CMK (cell line): ENCODE measurements at places on chromosomes 2 and 18.

DNA sequence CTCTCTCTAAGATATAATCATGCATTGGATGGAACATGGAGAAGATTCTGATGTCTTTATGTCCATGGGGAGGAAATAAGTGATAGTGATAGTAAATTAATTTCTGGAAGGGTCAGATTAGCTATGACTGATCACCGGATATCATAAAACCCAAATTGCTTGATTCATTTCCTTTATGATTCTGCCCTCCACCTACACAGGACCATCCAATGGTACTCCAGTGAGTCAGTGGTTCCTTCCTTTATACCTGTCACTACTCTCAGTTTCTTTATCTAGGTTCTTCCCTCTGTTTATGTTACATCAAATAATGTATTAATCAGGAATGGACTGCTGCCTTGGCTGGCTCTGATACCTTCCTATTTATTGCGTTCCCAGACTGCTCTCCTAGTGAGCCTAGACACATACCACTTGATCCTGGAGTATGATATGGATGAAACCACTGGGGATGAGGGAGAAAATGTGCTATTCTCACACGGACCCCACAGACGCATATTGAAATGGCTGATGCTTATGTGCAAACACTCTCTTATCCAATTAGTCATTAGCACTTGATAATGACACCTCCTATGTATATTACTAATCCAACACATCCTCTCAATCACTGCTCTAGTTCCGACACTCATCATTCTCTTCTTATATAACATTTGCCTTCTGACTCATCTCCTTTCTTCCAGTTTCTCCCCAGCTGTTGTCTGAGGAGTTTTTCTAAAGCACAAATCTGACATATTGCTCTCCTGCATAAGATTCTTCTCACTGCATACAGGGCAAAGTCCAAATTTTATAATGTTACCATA, 315.6 kb downstream of the INSIG2 start:
- no peak for DNase-seq

DNA sequence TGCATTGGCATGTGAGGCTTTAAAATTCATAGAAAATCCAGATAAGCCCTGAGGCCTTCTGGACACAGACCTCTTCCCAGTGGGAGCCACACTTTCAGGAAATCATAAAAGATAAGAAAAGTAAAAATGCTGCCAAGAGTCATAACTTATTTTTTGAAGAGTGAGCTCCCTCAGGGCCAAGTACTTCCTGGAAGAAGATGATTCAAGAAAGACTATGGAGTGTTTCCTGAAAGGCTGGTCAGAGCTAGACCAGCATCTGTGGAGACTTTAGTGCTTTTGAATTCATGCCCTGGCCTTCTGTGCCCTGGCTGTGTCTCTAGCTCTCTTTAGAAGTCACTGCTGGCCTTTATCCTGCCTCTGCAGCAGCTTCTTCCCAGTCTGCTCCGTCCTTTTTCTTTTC, 6.4 kb upstream of the XDH start:
- DNase-seq, result no peak

DNA sequence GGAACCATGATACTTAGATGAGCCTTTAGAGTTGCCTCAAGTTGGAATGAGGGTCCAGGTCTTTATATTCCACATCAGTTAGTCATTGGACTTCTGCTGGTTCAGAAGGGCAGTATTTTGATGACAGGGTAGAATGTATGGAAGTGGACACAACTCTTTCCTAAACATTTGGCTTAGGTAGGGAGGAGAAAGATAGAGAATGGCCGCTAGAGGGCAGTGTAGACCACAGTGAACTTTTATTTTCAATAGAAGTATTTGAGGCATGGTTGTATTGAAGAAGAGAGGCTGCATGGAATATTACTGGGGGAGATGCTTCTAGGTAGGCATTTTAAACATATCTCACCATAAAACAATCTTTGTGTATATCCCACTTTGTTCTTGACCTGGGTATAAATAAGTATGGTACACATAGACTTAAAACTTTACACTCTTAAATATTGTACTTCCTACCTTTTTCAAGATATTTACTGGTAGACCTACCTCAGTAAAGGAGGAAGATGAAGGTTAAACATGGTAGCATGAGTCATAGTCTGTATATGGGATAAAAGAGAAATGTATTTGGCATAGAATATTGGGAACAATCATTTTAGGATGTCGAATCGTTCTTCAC, 497.6 kb upstream of the FAM98A start:
- DNase-seq, result peak; percentile 15

- no peak for DNase-seq
These were observed 169.2 kb upstream of the FHL2 start for GRCh38 chr2:105567996-105568494.

DNA sequence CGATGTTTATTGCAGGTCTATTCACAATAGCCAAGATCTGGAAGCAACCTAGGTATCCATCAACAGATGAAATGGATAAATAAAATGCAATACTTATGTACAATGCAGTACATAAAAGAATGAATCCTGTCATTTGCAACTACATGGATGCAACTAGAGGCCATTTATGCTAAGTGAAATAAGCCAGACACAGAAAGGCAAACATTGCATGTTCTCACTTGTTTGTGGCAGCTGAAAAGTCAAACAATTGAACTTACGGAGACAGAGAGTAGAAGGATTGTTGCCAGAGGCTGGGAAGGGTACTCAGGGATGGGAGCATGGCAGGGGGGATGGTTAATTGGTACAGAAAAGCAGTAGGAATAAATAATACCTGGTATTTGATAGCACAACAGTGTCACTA, 563.9 kb downstream of the TMX3 start:
- DNase-seq, result no peak

DNA sequence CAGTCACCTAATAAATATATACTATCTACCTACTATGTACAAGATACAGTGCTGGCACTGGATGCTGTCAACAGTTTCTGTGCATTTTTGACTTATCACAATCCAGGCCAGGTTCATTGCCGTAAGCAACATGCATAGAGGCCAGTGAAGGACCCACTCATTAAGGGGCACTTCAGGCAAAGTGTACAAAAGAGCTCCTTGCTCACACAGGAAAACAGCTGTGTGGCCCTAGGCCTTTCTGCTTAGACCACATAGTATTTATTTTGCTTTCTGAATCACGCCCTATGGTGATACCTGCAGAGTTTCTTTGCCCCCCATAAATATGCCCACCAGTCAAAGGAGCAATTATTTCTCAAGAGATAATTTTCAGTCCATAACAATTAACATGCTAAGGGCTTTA, 39.6 kb upstream of the STAT4 start:
- no peak for DNase-seq

DNA sequence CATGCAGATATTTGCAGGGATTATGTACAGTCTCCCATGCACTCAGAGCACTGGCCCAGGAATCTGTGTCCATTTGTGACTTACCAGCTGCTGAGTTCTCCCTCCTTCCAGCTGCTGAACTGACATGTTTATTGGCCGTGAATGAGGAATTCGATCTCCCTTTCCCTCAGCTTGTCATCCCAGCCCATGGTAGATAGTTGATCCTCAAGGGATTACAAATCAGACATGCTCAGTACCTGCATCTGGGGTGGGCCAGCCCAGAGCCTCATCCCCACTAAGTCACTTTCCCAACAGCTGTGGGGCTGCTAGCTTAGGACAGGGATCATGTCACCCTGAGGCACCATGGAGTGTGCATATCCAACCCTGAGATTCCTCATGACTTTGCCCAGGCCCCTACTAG, 1284.9 kb upstream of the LRRTM1 start:
- DNase-seq, result no peak

GRCh38 chr2:235614176-235614860, 120.5 kb downstream of the AGAP1 start:
- no peak for DNase-seq

DNA sequence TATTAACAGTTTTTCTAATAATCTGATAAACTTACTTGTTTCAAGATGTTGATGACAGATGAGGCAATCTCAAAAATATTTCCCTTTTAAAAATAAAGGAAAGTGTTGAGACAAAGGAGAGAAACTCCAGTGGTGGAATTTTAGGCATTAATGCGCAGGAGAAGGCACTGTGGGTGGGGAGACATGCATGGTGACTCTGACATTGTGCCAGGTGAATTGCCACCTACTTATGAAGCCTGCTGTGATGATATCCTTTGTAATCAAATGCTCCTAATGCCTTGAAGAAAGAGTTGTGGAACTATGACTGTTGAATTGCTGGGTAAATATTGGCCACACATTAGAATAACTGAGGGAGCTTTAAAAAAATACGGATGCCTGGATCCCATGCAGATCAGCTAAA, 101.4 kb downstream of the PLA2R1 start:
- no peak for DNase-seq

GRCh38 chr2:233409286-233409991, 55.1 kb downstream of the DGKD start:
- peak; percentile 33 for DNase-seq

- no peak for DNase-seq
These were observed 382.1 kb downstream of the OSR1 start for GRCh38 chr2:18976168-18976961.

GRCh38 chr18:37429791-37430190, 135.8 kb downstream of the CELF4 start:
- no peak for DNase-seq

- no peak for DNase-seq
These were observed 405.8 kb upstream of the SLC39A10 start for GRCh38 chr2:195251214-195251613.

DNA sequence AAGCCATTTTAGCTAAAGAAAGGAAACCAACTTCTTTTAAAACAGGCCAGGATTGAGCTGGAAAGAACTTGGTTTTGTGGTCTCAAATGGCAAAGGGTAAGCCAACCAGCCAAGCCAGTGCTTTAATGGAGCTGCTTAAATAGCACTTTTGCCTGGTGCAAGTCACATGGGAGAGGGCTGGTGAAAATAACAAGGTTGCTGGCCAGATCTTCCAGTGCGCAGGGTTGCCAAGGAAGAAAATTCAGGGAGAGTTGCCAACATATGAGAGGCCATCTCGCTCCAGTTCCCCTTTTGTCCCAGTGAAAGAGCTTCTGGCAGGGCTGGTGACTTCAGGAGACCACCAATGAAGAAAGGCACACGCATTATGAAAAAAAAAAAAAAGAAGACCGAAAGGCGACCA, 57.3 kb downstream of the IRS1 start:
- no peak for DNase-seq

- no peak for DNase-seq
These were observed 599.5 kb downstream of the KCNJ3 start for GRCh38 chr2:155298001-155298400.

GRCh38 chr18:79587226-79587741, 92.3 kb upstream of the CTDP1 start:
- no peak for DNase-seq

GRCh38 chr2:70832386-70832785, 3.2 kb downstream of the CD207 start:
- DNase-seq, result no peak

GRCh38 chr18:50099725-50100407, 95.1 kb downstream of the MYO5B start:
- no peak for DNase-seq

DNA sequence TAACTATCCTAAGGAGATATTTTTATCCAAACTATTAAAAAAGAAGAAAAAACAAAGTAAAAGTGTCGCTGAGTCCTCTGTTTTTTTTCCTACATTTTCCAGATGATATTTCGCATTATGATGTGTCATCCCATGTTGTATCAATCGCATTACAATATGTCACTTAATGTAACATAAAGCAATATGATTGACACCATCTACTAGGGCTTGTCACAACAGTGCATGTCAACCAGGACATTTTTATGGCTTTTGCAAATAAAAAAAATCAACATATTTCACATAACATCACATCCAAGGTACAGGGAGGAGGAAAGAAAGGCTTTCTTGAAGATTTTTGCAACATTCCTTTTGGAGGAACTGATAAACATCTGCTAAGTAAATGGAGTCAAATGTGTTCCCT, 308.9 kb downstream of the ETAA1 start:
- DNase-seq, result no peak

DNA sequence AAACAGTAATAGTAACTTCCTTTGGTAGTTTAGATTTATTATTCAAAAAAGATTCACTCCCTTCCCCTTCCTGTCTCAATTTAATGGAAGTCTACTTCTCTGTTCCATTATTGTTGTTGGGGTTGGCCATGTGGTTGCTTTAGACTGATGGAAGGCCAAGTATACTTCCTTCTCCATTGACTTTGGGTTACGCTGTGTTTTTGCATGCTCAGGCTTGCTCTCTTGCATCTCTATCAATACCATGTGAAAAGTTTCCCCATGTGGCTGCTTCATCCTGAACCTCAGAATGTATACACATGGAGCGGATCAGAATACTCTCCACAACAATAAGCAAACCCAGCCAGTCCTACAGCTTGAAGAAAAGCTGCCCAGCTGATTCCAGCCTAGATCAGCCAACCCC, 20.3 kb downstream of the CFAP210 start:
- no peak for DNase-seq

- peak; percentile 47 for DNase-seq
These were observed 84.8 kb downstream of the SH3RF3 start for GRCh38 chr2:109213646-109214433.

- DNase-seq, result no peak
These were observed 369.0 kb upstream of the CWC22 start for GRCh38 chr2:180376066-180376465.

DNA sequence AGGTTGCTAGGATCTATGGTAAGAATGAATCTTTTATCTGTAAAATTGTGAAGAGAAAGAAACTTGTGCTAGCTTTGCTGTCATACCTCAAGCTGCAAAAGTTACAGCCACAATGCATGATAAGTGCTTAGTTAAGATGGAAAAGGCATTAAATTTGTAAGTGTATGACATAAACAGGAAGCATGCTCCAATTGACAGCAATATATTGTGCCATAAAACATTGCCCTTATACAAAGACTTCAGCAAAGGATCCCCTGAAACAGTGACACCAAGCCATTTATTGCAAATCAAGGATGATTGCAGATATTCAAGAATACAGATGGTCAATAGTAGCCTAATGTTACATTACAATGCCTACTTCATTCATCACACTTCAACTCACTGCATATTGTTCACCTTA, 283.1 kb downstream of the CPS1 start:
- no peak for DNase-seq

DNA sequence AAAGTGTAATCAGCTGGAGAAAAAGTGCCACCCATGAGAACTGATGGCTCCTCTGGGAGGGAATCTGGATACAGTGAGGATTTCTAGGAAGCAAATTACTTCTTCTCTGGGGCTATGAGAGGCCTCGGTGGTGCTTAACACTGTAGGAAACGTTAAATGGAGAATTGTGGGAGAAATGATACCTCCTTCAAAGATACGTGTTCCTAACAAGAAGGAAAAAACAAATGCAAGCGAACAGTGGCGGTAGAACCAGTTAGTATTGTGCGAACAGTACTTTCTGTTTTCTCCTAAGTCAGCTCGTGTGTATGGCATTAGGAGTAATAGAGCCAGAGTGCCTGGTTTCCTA, 587 bp upstream of the MTIF2 start:
- DNase-seq, result no peak

DNA sequence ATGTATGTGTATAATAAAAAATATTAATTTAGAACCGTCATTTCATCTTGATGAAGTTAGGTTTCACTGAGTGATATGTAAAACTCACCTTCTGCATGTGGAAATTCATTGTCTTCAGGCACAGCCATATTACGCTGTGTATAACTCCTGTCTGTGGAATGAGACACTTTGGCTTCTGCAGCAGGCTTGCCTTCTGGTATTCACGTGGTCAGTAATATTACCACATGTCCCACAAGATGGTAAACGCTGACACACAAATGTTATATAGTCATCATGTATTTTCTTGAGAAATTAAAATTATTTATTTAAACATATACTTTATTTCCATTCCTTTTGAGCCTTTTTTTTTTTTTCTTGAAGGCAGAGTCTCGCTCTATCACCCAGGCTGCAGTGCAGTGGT, 25.1 kb upstream of the AAK1 start:
- no peak for DNase-seq

- DNase-seq, result no peak
These were observed 61.0 kb downstream of the NCAPH start for GRCh38 chr2:96396602-96397001.
